Glomerular endothelial cell (primary cell): ENCODE measurements at places on chromosomes 2 and 18. TPM values are rescaled to one million over a fixed set of nuclear protein-coding genes. Genes with fewer than 3 reads are reported as not detected.

- DNase-seq = no peak
Observed at GRCh38 chr2:96891591-96892333, 21.9 kb upstream of the SEMA4C start.

- no peak for DNase-seq
Observed at GRCh38 chr18:57397440-57398132, 37.6 kb upstream of the ONECUT2 start.

DNA sequence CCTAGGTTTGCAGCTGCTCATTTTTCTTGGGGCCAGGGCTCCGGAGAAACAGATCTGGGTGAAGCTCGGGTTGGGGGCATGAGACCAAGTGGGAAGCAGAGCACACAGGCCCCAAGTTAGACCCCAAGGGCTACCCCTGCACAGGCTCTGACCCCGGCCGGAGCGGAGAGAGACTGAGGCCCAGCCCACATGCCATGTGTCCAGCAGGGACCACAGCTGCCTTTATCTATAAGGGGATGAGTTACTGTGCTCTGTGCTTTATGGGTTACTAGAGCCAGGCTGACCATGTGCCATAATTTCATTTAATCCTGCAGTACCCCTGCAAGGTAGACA lies 30.3 kb upstream of the PRLH start:
- no peak for DNase-seq

DNA sequence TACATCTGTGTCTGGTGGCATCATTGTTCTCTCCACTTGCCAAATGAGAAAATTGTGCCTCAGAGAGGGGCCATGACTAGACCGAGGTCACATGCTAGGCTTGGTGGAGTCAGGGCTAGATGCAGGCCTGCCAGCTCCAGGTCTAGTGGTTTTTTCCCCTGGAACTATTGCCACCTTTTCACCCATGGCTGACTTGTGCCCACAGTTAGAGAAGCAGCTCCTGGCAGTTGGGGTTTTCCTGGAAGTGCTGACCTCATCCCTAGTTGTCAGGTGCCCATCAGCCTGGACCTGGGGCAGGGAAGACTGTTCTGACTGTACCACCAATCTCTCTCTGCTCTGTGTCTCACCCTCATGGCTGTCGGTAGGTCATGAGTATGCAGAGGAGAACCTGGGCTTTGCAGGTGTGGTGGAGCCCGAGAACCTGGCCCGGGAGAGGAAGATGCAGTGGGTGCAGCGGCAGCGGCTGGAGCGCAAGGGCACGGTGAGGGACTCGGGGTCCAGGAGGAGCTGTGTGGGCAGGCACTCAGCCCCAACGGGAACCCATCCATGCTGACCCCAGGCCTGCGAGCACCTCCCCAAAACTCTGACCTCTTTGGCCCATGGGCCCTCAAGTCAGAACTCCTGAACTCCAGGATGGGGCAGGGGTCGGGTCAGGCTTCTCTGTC lies 12.4 kb upstream of the CATIP start:
- DNase-seq = no peak

DNA sequence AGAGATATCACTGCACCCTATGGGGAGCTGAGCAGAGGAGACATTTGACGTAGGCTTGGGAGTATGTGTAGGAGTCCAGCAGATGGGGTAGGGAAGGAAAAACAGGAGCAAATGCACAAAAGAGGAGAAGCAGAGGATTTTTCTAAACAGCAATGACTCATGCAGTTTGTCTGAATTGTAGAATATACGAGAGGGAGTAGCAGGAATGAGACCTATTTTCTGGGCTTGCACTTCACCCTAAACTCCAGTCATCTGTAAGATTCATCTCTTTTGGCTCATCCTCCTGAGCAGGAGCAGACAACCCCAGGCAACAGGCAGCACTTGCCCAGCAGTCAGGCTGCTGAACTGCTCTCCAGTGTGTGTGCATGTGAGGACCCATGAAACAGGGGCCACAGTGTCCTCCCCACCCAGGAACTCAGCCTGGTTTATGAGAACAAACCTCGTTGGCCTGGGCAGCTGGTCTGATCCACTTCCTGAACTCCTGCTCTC lies 100.2 kb upstream of the CDC42EP3 start:
- DNase-seq = no peak

DNA sequence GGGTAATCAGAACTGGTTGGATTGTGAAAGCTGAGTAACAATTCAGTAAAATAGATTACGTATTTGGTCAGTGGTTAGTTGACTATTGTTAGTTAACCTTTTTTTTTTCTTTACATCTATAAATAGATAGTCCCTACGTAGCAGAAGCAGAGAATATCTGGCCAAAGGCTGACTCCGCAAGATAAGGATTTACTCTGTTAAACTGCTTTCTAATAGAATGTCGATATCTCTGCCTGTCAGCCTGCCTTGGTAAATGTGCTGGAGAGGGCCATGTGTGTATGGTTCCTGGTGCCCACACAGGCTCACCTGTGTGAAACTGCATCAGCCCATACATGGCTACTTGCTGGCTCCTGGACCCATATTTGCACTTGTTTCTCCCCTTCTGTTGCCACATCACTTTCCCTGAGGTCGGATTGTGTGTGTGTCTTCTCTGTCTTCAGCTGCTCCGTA lies 94.4 kb downstream of the CRIM1 start:
- no peak for DNase-seq

GRCh38 chr2:168378960-168379669 lies 77.0 kb upstream of the CERS6 start:
- no peak for DNase-seq

The NAT8 gene
- total RNA-seq = not detected in 2 replicates
